Immature natural killer cell (primary cell): ENCODE measurements at places on chromosomes 12 and 14.

DNA sequence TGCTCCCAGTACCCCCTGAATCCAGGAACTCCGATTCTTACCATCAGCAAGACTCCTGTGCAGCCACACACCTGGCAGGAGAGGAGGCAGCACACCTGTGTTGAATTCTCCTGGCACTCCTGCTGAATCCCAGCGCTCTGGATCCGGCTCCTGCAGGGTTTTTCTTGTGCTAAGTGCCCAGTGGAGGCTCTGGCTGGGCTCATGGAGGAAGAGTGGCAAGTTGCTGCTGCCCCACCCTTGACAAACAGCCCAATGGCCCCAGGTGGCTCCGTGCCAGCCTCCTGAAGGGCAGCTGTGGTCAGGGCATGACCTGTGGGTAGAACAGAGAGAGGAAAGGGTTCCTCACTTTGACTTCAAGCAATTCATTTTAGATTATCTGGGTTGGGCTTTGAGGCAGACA lies 20.0 kb downstream of the CRACR2A start:
- H3K27ac ChIP-seq = peak overlapping the region; percentile 12
- H3K4me3 ChIP-seq = no peak overlapping the region
- no peaks in the 10 kb centered on the region for H3K27me3 ChIP-seq
- no peaks in the 10 kb centered on the region for H3K36me3 ChIP-seq

- H3K27me3 ChIP-seq = peaks cover 8% of the 10 kb centered on the region
- no peak overlapping the region for H3K27ac ChIP-seq
- peaks cover 2% of the 10 kb centered on the region for H3K4me1 ChIP-seq
- no peak overlapping the region for H3K4me3 ChIP-seq
- no peaks in the 10 kb centered on the region for H3K36me3 ChIP-seq
Observed at GRCh38 chr12:11578461-11578993, 70.9 kb upstream of the ETV6 start.

DNA sequence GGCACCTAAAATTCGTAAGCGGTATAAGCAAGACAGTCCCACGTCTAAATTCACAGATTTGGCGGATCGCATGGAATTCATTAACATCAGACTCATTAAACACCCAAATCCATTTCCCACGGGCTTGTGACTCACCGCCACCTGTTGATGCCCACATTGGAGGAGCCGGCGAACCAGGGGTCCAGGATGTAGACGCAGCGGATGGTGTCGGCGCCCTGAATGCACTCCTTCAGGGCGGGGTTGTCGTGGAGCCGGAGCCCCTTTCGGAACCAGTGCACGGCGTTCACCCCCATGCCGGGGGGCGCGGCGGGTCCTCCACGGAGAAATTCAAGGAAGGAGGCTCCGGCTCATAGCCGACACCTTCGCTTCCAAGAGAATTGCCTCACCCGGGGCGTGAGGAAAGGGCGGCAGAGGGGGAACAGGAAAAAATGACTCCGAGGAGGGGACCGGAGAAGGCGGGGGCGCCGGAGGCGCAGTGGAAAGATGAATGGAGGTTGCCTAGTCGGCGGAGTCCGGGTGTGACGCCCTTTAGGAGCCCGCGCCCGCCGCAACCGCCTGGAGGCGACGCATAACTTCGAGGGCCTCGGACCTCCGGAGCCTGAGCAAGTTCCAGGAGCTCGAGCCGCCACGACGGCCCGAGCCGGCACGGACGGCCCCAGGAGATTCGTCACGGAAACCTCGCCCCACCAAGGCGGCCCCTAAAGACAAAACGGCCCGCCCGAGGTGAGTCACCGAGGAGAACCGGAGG lies 506 bp downstream of the CRY1 start:
- H3K4me1 ChIP-seq = peaks cover 11% of the 10 kb centered on the region
- peaks cover 9% of the 10 kb centered on the region for H3K27me3 ChIP-seq
- H3K27ac ChIP-seq = no peak overlapping the region
- no peak overlapping the region for H3K4me3 ChIP-seq

GRCh38 chr14:71363946-71364925 lies 457.0 kb downstream of the PCNX1 start:
- no peaks in the 10 kb centered on the region for H3K27me3 ChIP-seq
- DNase-seq = no peak
- peaks cover under 1% of the 10 kb centered on the region for H3K36me3 ChIP-seq
- no peak overlapping the region for H3K4me3 ChIP-seq

DNA sequence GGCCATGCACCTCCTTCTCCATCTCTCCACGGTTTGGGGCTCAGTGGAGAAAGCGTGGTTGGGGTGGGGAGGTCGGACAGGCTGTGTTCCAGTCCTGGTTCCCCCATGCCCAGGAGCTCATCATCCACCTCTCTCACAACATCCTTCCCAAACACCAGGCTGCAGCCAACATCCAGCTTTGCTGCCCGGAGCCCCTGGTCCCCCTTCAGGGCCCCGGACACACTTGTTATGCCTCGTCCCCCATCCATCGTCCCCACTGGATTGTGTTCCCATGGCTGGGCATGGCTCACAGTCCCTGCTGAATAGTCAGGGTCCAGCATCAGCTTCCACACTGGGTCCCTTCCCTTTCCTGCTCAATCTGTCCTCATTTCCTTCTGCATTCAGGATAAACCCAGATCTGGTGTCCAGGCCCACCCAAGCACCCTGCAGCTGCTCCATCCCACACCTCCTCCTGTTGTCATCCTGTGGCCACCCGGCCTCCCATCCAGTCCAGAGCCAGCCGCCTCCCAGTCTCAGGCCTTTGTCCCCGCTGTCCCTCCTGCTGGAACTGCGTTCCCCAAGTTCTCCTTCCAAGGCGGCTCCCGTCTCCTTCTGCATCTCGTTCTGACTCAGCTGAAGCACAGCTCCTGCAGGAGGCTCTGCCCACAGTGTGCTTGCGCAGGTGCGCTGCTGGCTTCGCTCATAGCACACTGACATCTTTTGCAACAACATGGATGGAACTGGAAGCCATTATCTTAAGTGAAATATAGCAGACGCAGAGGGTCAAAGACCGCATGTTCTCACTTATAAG lies 211.4 kb upstream of the RTL1 start:
- no peaks in the 10 kb centered on the region for H3K36me3 ChIP-seq
- H3K4me3 ChIP-seq = no peak overlapping the region
- DNase-seq = no peak
- H3K27me3 ChIP-seq = peaks cover 9% of the 10 kb centered on the region
- no peak overlapping the region for H3K27ac ChIP-seq

GRCh38 chr14:91419451-91419850 lies 1.8 kb upstream of the CCDC88C start:
- H3K27ac ChIP-seq = peak overlapping the region; percentile 74
- peaks cover 16% of the 10 kb centered on the region for H3K36me3 ChIP-seq
- DNase-seq = no peak
- peaks cover 27% of the 10 kb centered on the region for H3K27me3 ChIP-seq
- peaks cover 33% of the 10 kb centered on the region for H3K4me1 ChIP-seq

- H3K27ac ChIP-seq = no peak overlapping the region
- no peak for DNase-seq
- no peak overlapping the region for H3K4me3 ChIP-seq
- peaks cover 3% of the 10 kb centered on the region for H3K4me1 ChIP-seq
- H3K27me3 ChIP-seq = no peaks in the 10 kb centered on the region
Observed at GRCh38 chr12:76670776-76671175, 93.1 kb upstream of the ZDHHC17 start.

DNA sequence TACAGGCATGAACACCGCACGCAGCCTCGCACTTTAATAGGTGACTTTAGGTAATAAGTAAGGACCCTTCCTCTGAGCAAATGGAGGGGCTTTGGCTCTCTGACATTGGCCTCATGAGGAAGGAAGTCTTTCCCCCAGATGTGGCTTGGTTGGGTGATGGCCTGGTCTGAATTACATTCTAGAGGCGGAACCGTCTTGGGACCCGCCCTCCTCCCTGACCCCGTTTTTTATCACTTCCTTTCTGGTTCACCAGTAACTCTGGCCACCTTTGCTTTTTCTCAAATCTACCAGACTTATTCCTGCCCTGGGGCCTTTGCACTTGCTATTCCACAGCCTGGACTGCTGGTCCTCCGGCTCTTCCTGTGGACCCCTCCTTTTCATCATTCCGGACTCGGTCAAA lies 13.4 kb downstream of the ALDH2 start:
- no peak overlapping the region for H3K4me3 ChIP-seq
- H3K36me3 ChIP-seq = no peaks in the 10 kb centered on the region
- H3K27ac ChIP-seq = no peak overlapping the region
- no peak for DNase-seq

- H3K4me3 ChIP-seq = no peak overlapping the region
- H3K4me1 ChIP-seq = no peaks in the 10 kb centered on the region
- H3K27me3 ChIP-seq = no peaks in the 10 kb centered on the region
- no peak overlapping the region for H3K27ac ChIP-seq
Observed at GRCh38 chr14:102279688-102280348, 25.1 kb downstream of the MOK start.

DNA sequence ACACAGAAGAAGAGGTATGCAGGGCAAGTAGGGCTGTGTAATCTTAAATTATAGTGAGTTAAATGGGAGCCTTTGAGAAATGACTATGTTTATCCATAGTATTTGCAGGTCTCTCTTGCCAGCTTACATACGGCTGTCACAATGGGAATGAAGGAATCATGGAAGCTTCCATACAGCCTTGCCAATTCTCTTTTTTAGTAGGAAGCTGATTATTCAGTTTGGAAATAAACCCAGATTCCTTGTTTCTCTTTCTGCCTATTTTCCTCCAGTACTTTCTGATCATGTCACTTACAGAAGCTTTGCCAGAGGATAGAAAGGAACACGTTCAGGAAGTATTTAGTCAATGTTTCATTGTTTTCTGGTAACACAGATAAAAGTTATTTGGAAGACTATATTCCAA lies 217.4 kb upstream of the DIO2 start:
- no peak overlapping the region for H3K4me3 ChIP-seq
- H3K27me3 ChIP-seq = no peaks in the 10 kb centered on the region
- no peak overlapping the region for H3K27ac ChIP-seq
- no peak for DNase-seq

GRCh38 chr14:51674294-51675002 lies 22.7 kb downstream of the FRMD6 start:
- H3K27ac ChIP-seq = no peak overlapping the region
- H3K36me3 ChIP-seq = no peaks in the 10 kb centered on the region
- no peak overlapping the region for H3K4me3 ChIP-seq

- H3K4me1 ChIP-seq = peaks cover 28% of the 10 kb centered on the region
- H3K36me3 ChIP-seq = no peaks in the 10 kb centered on the region
- no peak for DNase-seq
- no peak overlapping the region for H3K27ac ChIP-seq
Observed at GRCh38 chr14:61296151-61296550, 15.0 kb upstream of the TMEM30B start.

- H3K36me3 ChIP-seq = peaks cover 3% of the 10 kb centered on the region
- H3K27ac ChIP-seq = no peak overlapping the region
- no peak overlapping the region for H3K4me3 ChIP-seq
- H3K27me3 ChIP-seq = no peaks in the 10 kb centered on the region
Observed at GRCh38 chr12:84091651-84092050, 820.9 kb downstream of the SLC6A15 start.

GRCh38 chr14:93171376-93171775 lies 13.3 kb downstream of the MOAP1 start:
- no peak overlapping the region for H3K4me3 ChIP-seq
- H3K36me3 ChIP-seq = no peaks in the 10 kb centered on the region
- no peak for DNase-seq
- H3K27me3 ChIP-seq = peaks cover 6% of the 10 kb centered on the region

DNA sequence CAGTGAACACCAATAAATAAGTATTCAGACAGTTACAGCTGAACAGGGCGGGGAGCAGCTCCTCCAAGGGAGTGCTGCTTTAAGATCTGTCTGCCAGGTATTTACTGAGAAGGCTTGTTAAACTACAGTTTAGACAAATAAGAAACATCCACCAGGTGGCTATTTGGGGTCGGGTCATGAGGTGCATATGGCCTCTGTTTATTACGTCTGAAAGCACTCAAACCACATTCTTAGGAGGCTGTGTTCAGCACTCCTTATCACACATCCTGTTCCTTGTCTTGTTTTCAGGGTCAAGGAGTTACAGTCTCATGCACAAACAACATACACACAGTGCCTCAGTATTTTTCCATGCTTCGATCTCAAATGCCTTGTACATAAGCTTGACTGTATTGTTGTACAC lies 78.8 kb downstream of the KCNMB4 start:
- H3K27me3 ChIP-seq = peaks cover 2% of the 10 kb centered on the region
- H3K27ac ChIP-seq = no peak overlapping the region
- H3K4me1 ChIP-seq = no peaks in the 10 kb centered on the region
- no peaks in the 10 kb centered on the region for H3K36me3 ChIP-seq
- DNase-seq = no peak
- no peak overlapping the region for H3K4me3 ChIP-seq

DNA sequence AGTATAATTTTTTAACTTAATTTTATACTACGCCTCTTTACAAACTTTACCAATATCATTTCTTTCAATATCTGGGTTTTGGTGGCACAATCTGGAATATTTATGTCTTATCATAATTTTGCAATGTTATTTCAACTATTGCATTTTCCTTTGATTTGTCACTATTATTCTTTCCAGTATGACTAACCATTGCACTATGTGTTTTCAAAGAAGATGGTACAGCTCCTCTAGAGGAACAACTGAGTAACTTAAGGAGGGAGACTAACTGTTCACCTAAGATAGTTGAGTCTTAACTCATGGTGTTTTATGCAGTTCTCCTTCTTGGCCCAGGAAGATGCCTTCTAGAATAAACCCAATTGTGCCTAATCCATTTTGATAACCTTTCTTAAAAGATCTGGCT lies 60.5 kb upstream of the KIF21A start:
- no peak overlapping the region for H3K4me3 ChIP-seq
- H3K4me1 ChIP-seq = no peaks in the 10 kb centered on the region
- no peaks in the 10 kb centered on the region for H3K36me3 ChIP-seq
- H3K27me3 ChIP-seq = no peaks in the 10 kb centered on the region

DNA sequence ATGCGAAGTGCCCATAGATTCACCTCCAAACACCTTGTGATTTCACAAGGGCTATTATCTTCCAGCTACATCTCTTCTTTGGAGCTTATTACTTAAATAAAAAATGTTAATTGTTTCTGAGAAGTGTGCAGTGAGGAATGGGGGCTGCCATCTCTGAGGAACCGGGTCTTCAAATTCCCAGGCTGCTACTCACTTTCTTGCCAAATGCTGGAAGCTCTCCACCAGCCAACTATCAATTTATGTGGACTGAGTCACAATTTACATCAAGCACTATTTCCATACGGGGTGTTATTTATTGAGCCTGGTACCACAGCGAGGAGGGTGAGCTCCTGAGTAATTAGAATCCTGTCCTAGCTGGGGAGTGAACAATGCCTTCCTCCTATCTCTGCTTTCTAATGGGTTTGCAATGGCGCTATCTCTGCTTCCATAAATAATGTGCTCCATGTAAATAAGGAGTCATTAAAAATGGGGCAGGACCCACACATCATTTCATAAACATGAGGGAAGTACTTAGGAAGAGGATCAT lies 898.3 kb downstream of the VRK1 start:
- peaks cover 35% of the 10 kb centered on the region for H3K4me1 ChIP-seq
- peaks cover 5% of the 10 kb centered on the region for H3K27me3 ChIP-seq
- DNase-seq = no peak
- H3K36me3 ChIP-seq = peaks cover 8% of the 10 kb centered on the region
- H3K4me3 ChIP-seq = no peak overlapping the region
- no peak overlapping the region for H3K27ac ChIP-seq

- no peak overlapping the region for H3K4me3 ChIP-seq
- H3K36me3 ChIP-seq = no peaks in the 10 kb centered on the region
- DNase-seq = peak; percentile 54
- H3K27ac ChIP-seq = no peak overlapping the region
Observed at GRCh38 chr12:64796205-64796845, 28.1 kb upstream of the TBC1D30 start.

GRCh38 chr12:93266-94005 lies 26.9 kb downstream of the IQSEC3 start:
- DNase-seq = no peak
- H3K4me3 ChIP-seq = no peak overlapping the region
- peaks cover 4% of the 10 kb centered on the region for H3K27me3 ChIP-seq
- H3K4me1 ChIP-seq = no peaks in the 10 kb centered on the region
- no peaks in the 10 kb centered on the region for H3K36me3 ChIP-seq

- DNase-seq = no peak
- no peaks in the 10 kb centered on the region for H3K36me3 ChIP-seq
- H3K27ac ChIP-seq = no peak overlapping the region
- H3K4me1 ChIP-seq = no peaks in the 10 kb centered on the region
Observed at GRCh38 chr12:79000501-79000900, 135.9 kb downstream of the SYT1 start.
